ENCODE measurements at places on chromosomes 7 and 10.

DNA sequence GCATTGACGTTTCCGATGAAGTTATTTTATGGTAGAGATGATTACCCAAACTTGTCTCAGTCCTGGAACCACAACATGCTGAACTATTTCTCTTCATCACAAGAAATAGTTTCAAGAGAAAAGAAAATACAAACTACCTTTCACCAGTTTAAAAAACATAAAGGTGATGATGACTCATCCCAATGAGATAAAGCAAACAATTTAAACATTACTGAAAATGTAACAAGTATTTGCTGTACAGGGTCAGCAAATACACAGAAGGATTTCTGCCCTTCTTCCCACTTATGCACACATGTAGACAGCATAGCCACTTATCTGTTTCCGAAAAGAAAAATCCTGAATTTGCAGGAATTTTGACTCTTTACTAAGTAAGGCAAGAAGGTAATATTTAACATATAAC lies 50.8 kb downstream of the RHOBTB1 start:
- no peak for DNase-seq

DNA sequence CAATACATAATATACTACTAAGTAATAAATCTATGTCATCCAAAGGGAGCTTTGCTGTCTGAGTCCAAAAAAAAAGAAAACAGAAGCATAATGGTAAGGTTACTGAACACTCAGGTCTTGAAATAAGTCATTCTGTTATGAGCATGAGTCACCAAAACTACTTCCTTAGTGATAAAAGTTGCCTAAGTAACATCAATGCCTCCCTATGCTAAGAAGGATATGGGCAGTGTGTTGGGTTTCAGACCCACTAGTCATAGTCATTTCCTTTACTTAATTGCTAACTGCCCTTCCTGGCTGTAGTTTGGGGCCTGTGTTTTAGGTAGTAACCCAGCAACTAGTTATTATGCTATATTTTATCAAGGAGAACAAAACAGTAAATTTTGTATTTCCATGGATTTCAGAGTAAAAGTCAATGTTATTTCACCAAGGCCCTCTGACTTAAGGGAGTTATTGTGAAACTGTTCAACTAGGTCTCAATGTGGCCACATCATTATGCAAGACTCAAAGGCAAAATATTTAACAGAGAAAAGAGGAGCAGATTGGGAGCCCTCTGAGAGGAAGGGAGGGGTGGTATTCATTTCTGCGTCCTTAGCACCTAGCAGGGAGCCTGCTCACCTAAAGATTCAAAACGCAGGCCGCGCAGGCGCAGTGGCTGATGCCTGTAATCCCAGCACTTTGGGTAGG lies 11.7 kb upstream of the VIM start:
- no peak for DNase-seq

DNA sequence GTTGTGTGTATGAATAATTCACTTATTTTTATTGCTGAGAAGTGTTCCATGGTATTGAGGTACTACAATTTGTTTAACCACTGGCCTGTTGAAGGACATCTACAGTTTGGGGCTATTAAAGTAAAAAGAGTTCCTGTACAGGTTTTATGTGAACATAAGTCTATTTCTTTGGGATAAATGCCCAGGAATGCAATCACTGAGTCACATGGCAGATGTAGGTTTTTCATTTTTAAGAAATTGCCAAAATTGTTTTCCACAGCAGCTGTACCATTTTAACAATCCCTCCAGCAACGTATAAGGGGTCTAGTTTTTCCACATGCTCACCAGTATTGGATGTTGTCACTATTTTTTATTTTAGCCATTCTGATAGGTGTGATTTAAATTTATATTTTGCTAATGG lies 243.9 kb downstream of the TNS3 start:
- no peak for DNase-seq

- no peak for DNase-seq
Observed at GRCh38 chr10:43923328-43923727, 274.6 kb upstream of the ZNF32 start.

GRCh38 chr10:15300697-15301096 lies 70.4 kb downstream of the FAM171A1 start:
- DNase-seq, result no peak

DNA sequence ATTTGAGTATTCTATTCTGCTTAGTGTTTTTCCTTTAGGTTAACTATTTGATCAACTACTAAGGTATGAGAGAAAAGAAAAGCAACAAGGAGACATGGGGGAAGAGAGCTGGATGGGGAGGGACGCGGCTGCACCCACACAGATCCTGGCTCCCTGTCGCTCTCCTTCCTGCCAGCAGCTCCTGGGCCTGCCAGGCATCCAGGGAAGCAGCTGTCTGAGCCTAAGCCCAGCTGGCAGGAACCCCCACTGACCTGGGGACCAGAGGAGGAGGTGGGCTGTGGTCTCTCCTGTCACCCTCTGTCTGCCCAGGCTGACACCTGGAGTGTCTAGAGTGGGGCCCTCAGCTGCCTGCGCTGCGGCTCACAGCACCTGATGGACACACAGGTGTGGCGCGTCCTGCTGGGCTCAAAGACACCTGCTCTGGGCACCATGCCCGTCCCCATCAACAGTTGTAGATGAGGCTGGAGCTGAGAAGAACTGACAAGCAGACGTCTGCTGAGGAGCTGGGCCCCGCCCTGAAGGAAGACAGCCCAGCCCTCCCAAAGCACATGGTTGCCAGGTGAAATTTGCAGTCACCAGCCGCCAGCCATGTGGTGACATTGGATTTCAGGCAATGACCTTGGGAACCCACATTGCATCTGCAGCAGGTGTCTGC lies 207.9 kb downstream of the PLXNA4 start:
- no peak for DNase-seq

DNA sequence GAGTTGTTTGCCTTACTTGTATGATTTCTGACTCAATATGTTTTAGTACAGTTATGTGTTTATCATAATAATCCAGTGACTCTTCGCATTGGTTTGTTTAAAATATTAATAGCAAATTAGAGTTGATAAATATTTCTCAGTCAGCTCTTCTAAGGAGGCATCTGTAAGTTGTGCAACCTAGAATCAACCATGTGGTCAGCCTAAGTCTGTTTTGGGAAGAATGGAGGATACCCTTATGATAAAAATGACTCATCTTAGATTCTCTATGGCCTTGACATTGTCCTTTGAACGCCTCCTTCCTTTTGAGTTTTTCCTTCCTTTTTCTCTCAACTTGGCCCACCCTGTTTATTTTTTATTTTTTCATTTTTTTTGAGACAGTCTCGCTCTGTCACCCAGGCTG lies 18.8 kb downstream of the DNAJC9 start:
- DNase-seq, result no peak

DNA sequence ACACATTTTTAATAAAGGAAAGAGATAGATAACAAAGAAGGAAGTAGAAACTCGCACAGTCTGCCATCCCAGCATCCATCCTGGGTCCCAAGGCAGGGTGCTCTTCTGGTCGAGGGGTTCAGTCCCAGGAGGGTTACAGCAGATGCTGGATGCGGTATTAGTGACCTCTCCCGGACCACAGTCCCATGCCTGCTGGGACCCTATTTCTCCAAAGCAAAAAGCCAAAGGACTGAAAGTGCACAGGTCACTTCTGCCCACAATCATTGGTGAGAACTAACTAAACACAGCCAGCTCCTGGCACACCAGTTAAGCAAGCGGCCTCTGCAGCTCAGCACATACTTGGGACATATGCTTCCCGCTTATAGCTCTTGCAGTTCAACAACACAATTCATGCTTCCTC lies 96.1 kb upstream of the HABP2 start:
- no peak for DNase-seq

GRCh38 chr7:156152390-156152789 lies 340.1 kb upstream of the SHH start:
- no peak for DNase-seq

DNA sequence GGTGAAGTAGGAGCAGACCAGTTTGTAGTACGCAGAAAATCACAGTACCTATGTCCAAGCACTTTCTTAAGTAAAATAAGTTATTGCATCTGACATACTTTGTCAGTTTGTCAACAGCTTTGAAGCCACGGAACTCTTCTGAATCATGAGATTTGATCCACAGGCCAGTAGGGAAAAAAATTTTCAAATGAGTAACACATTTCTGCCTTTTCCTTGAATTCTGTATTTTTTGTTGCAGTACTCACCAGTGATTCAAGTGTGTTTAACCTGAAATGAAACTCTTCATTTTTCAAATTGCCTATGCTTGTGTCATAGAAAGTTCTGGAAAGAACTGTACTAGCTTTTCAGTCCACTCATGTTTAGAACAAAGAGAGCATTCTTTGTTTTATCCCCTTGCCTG lies 337.7 kb downstream of the GATA3 start:
- no peak for DNase-seq

DNA sequence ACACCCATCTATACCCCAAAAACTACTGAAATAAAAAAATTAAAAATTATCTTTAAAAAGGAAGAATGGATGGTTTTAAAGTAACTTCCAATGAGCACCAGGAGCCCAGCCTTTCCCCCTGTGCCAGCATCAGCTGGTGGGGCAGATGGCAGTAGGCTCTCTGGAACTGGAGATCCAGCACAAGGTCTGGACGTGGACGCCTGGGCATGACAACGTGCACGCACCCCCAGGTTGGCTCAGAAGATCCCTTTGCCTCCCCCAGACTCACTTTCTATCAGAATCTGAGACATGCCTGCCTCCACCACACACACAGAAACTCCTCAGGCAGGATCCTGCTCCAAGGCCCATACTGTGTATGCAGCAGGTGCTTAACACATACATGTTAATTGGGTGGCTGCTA lies 35.8 kb downstream of the TCERG1L start:
- no peak for DNase-seq

DNA sequence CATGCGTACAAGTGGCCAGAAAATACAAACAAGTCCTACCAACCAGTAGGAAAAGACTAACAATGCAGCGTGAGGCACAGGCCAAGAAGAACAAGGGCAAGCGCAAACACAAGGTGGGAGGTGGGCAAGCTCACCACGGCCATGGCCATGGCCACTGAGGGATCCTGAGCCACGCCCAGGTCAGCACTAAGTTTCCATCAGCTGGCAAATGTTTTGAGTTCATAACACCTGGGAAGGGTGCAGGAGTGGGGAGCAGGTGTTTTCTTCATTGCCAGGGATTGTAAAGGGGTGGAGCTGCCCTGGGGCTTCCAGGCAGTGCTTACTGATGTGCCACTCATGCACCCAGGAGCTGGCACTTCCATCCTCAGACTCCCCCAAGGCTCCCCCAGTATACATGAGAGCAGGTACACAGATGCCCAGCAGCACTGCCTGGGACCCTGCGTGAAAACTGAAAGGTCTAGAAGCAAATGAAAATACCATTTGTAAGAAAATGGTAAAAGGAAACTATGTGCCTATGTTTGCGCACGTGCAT lies 139.2 kb upstream of the RET start:
- no peak for DNase-seq

DNA sequence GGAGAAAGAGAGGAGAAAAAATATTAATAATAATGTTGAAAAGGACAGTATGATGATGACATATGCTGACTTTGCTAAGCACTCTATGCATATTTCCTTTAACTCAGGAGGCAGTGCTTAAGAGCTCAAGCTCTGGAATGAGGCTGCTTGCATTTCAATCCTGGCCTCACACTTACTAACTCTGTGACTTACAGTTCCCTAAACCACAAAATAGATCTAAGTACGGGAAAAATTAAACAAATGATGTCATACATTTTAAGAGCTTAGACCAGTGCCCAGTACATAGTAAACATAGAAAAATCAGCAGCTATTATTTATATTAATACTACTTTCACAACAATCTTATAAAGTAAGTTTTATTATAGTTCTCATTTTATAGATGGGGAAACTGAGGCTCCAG lies 61.3 kb downstream of the GFRA1 start:
- no peak for DNase-seq

- no peak for DNase-seq
Observed at GRCh38 chr7:25615003-25615402, 386.7 kb upstream of the NPVF start.

DNA sequence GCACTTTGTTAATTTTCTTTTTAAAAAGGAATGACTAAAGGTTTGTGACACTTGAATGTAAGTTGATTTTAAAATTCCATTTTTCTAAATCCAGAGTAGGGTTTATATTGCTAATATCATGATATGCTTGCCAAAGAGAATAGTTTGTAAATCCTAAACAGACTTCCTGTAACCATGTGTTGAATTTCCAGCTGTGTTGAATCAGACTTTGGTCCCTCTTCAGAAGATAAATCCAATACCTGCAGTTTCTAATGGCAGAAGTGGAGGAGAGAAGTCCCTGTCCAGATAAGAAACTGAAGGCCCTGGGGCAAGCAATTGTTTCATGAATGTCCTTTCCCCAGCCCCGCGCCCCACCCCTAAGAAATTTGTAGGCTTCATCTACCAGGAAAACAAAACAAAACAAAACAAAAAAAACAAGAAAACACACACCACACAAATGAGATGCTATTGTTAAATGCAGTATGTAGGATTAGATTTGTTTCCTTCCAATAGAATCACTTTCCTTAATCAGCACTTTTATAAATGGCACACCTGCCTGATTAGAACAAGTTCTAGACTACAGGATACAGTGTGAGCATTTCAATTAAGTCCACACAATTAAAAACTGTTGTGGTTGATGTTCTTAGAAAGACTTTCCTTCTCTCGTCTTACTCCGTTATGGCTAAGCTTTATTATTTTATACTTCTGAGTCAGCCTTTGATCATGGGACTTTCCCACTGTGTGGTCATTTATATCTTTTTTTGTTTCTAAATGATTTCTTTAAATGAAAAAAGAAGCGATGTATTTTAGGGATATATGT lies 122.8 kb downstream of the KAT6B start:
- DNase-seq, result no peak

DNA sequence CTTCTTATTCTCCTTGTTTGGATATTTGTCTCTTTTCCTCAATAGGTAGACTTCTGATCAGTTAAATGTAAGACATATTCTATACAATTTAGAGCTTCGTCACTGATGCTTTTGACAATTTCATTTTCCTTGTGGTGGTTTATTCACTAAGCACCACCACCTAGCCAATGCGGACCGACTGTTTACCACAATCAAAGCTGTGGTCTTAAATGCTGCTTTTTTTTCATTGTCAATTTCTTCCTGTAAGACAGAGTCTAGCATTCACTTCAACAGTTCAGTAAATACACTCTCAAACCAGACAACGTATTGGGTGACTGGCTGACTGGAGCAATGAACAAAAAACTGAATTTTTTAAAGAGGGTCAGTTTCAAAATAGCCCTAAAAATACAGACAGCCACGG lies 239.0 kb downstream of the DNAJB6 start:
- DNase-seq, result no peak

- no peak for DNase-seq
Observed at GRCh38 chr10:76632767-76633051, 1004.9 kb downstream of the KCNMA1 start.

GRCh38 chr7:116999311-116999710 lies 46.0 kb downstream of the ST7 start:
- no peak for DNase-seq

- DNase-seq, result no peak
Observed at GRCh38 chr10:94224656-94225055, 138.1 kb downstream of the NOC3L start.

- no peak for DNase-seq
Observed at GRCh38 chr7:93920496-93921182, 896 bp upstream of the GNG11 start.
